Heart right ventricle (tissue), 16 donors: ENCODE measurements at places on chromosomes 7 and 10.

- H3K4me3 ChIP-seq, result no peak overlapping the region
- no peaks in the 10 kb centered on the region for H3K27me3 ChIP-seq
- no peak for DNase-seq
- peak overlapping the region; percentile 79 for H3K27ac ChIP-seq
- peaks cover 14% of the 10 kb centered on the region for H3K4me1 ChIP-seq
- no peaks in the 10 kb centered on the region for H3K36me3 ChIP-seq
Measured at GRCh38 chr10:59537501-59537900, 172.1 kb downstream of the SLC16A9 start.

- no peak for DNase-seq
- no peaks in the 10 kb centered on the region for H3K36me3 ChIP-seq
- no peaks in the 10 kb centered on the region for H3K4me1 ChIP-seq
Measured at GRCh38 chr10:94983555-94983954, 45.1 kb downstream of the CYP2C9 start.

DNA sequence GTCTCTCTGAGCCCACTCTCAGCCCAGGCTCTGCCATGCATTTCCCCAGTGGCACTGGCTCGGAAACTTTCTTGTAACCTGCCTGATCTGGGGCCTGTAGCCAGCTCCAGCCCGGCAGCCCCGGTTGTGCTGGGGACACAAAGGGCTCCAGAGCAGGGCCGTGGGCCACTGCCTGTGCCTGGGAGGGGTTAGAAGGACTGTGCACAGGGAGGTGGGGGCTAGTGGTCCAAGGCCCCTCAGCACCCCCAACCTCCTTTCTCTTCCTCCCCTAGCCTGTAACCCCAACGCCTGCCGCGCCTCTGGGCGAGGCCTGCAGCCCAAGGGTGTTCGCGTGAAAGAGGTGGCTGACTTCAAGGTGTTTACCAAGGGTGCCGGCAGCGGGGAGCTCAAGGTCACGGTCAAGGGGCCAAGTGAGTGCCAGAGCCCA is 9.6 kb downstream of the FLNC start:
- H3K27ac ChIP-seq, result no peak overlapping the region
- peaks cover 16% of the 10 kb centered on the region for H3K4me1 ChIP-seq
- H3K36me3 ChIP-seq, result peaks cover 100% of the 10 kb centered on the region
- no peak overlapping the region for H3K4me3 ChIP-seq

DNA sequence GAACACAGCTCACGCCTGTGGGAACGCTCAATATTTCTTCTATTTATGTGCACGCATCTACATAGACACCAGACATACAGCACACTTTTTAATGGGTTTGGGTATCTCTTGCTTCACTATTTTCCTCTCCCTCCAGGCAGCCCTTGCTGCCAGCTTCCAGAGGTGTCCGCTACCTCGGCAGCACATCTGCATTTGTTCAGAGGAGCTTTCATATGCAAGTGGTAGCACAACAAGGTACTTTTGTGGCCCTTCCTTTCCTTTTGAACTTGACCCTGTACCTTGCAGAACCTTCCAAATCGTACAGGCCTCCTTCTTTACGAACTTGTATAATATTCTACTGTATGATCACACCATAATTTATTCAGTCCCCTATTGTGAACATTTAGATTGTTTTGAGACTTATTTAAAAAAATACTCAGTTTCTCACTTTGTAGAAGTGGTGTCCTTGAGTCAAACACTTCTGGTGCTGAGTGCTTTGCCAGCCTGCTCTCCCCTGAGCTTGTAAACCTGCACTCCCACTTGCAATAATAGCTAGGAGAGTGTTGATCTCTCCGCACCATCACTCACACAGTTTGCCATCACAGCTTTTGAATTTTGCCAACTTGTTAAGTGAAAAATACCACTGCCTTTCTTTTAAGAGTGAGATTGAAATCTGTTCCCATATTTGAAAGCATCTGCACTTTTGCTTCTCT is 106.0 kb upstream of the ZNF32 start:
- no peak for DNase-seq
- H3K27ac ChIP-seq, result no peak overlapping the region
- no peaks in the 10 kb centered on the region for H3K4me1 ChIP-seq
- H3K27me3 ChIP-seq, result no peaks in the 10 kb centered on the region
- H3K36me3 ChIP-seq, result no peaks in the 10 kb centered on the region
- H3K4me3 ChIP-seq, result no peak overlapping the region

DNA sequence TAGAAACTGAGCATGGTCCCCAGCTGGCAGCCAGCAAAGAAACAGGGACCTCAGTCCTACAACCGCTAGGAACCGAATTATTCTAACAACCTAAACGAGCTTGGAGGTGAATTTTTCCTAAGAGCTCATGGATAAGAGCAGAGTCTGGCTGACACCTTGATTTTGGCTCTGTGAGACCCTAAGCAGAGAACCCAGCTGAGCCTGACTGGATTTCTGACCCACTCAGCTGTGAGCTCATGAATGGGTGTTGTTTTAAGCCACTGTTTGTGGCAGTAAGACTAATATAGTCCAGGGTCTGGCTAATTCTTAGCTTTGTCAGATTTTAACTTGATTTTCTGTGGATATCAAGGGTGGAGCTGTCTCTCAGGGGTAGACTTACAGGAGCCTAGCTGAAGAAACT is 77.1 kb downstream of the KAT6B start:
- H3K27ac ChIP-seq, result no peak overlapping the region
- no peak for DNase-seq
- H3K27me3 ChIP-seq, result no peaks in the 10 kb centered on the region
- peaks cover 48% of the 10 kb centered on the region for H3K4me1 ChIP-seq
- H3K4me3 ChIP-seq, result no peak overlapping the region

DNA sequence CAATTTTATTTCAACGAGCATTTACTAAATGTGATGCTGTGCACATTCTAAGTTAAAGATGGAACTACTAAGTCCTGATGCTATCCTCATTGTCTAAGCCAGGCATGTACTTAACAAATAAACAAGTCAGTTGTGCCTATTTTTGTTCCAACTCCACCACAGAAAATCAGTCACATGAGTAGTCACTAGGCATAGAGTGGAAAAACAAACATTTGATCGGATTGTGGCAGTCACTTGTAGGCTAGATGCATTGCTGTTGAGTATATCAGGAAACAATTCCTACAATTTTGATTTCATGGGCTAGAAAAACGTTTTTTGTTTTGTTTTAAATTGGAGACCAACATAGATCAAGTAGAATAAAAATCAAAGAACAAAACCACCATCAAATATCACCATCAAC is 177.6 kb upstream of the SLC25A13 start:
- no peak for DNase-seq
- no peaks in the 10 kb centered on the region for H3K36me3 ChIP-seq
- no peak overlapping the region for H3K27ac ChIP-seq
- H3K27me3 ChIP-seq, result no peaks in the 10 kb centered on the region
- no peaks in the 10 kb centered on the region for H3K4me1 ChIP-seq

GRCh38 chr7:128168667-128169210 is 72.3 kb upstream of the LEP start:
- H3K27me3 ChIP-seq, result peaks cover 98% of the 10 kb centered on the region
- no peak overlapping the region for H3K4me3 ChIP-seq
- H3K27ac ChIP-seq, result no peak overlapping the region
- H3K4me1 ChIP-seq, result peaks cover 23% of the 10 kb centered on the region
- no peaks in the 10 kb centered on the region for H3K36me3 ChIP-seq

DNA sequence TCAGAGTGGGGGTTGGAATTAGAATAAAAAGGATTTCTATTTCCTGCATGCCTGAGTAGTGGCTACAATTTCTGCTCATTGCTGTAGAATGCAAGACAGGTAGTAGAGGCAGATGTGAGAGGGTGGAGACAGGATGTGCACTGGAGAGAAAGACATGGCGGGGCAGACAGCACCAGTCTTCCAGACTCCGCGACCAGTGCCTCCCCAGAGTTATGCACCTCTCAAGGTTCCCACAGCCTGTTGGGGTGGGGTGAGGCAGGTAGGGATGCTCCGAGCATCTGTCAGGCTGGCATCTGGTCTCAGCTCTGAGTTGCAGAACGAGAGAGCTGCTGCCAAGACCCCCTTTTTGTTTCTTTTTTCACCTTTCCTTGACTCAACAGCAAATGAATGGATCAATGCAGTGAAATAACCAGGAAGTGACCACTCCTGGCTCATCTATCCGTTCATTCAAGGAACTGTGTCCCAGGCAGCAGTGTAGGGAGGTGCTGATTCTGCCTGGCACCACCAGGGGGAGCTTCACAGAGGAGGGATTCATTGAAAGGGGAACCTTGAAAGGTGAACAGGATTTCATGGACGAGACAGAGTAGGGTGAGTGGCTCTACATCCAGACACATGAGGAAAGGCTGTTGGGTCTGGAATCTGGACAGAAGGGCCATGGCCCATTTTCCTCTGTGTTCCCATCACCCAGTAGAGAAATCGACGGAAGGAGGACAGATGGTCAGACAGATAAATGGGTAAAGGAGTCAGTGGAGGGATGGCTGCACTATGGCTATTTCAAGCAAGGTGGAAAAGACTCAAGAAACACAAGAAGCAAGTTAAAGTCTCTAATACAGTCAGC is 17.2 kb upstream of the SLC18A3 start:
- no peaks in the 10 kb centered on the region for H3K4me1 ChIP-seq
- H3K4me3 ChIP-seq, result no peak overlapping the region
- DNase-seq, result peak; percentile 47
- peaks cover 8% of the 10 kb centered on the region for H3K27me3 ChIP-seq

DNA sequence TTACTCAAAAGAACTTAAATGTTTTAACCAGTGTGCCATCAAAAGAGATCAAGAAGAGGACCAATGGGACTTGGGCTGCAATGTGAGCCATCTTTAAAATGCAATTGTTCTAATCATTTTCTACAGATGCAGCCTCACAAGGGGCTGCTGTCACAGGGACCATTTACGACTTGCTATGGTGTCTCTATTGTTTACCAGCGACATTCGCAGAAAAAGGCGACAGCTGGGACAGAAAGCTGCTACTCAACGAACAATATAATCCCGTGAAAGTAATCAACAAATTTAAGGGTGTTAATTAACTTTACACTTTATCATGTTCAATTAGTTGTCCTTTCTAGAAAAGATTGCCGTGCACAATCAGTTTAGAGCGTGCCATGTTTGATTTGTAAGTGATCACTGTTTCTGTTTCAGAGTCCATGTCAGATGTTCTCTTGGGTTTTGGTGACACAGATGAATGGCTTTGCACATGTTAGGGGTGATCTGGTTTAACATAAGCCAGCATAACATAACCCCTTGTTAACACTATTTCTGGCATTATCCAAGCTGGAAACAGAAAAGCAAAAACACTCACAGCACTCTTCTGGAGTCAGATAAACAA is 110.8 kb downstream of the HIBADH start:
- H3K27me3 ChIP-seq, result no peaks in the 10 kb centered on the region
- H3K4me3 ChIP-seq, result no peak overlapping the region
- no peak for DNase-seq
- no peak overlapping the region for H3K27ac ChIP-seq

DNA sequence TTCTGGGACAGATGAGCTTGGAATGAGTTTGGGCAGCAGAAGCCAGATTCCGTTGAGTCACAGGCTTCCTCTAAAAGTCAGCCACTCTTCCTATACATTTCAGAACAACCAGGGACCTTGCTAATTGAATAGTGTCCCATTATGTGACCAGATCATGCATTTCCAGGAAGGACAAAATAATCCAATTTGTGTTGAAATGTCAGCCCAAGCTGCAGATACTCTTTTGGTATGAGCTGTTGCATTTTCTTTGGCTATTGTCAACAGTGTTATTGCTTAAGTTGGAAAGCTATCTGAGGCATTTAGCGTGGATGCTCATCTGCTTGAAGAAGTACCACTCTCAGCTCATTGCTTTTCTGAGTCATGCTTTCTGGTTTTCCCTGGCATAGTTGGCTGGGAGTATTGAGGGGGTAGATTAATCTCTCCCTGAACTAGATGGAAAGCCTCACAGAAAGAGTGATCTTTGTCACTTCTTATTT is 223.7 kb upstream of the HABP2 start:
- H3K36me3 ChIP-seq, result no peaks in the 10 kb centered on the region

DNA sequence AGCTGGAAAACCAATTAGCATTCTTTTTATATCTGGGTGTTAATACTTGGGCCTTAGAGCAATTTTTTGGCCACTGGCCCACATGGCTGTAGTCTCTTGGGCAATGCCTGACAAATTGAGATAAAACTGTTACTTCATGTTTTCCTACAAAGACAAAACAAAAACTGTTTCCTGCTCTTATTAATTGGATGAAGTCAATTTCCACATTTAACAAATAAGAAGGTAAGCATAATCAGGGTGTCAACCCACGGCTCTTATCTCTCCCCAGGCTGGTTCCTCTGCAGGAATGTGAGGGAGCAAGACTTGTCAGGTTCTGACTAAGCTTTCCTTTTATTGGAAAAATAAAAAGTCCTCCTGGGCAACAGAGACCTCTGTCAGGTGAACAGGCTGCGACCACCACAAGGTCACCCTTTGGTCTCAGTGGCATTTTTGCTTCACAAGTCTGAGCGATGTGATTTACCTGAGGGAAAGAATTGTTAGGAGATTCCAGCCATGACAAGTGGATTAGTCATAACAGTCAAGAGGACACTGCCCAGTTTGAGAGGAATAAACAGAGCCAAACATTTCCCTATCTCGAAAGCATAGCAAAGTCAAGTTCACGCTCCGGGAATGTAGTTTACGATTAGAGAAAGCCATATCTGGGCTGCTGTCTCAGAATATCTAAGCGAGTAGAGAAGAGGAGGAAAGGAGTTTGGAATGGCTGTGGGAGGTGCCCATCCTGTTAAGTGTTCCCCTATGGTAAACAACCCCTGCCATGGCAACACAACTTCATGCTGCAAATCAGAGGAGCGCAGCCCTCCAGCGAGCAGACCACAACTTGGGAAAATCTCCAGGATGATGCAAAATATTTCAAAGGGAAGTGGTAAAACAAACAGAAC is 144.4 kb downstream of the TES start:
- no peaks in the 10 kb centered on the region for H3K27me3 ChIP-seq
- peak overlapping the region; percentile 35 for H3K4me3 ChIP-seq
